ENCODE measurements at places on chromosomes 7 and 10.

DNA sequence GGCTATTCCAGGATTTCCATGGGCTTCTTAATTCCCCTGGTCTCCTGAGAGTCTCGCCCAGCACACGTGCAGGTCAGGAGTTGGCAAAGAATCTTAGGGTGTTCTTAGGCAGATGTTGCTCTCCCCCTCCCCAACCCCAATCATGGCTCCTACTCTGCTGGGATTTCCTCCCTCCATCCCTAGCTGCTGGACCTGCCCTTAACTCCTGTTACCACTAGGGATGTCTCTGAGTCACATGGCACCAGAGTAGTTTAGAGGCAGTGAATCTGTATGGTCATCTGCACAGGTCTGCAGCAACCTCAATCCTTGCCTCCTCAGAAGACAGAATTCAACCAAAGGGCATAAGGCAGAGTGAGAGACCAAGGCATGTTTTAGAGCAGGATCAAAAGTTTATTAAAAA lies 51.8 kb upstream of the CHST3 start:
- DNase-seq: no peak

GRCh38 chr10:4546500-4546899 lies 279.5 kb upstream of the AKR1E2 start:
- DNase-seq: no peak

DNA sequence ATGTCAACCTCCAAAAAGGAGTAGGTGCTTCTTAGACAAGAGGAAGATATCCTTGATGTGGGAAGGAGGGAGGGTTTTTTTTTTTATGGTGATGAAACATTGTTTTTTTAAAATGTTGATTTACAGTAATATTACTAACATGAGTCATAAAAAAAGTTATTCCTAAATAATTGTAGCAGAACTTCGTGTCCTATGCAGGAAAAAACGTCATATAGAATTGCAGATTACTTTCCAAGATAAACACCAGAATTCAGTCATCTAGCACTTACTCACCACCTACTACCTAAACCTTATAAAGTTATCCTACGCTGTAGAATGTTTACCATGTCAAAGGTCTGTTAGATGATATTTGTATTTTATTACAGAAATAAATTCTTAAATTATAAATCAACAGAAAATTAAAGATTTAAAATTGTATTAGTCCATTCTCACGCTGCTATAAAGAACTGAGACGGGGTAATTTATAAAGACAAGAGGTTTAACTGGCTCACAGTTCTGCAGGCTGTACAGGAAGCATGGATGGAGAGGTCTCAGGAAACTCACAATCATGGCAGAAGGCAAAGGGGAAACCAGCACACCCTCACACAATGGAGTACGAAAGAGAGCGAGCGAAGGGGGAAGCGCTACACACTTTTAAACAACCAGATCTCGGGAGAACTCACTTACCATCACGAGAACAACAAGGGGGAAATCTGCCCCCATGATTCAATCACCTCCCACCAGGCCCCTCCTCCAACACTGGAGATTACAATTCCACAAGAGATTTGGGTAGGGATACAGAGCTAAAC lies 105.2 kb upstream of the NEBL start:
- no peak for DNase-seq

- DNase-seq: peak; percentile 6
Observed at GRCh38 chr7:69211739-69212138, 386.5 kb upstream of the AUTS2 start.

GRCh38 chr7:17706734-17707133 lies 233.6 kb downstream of the SNX13 start:
- peak; percentile 25 for DNase-seq

DNA sequence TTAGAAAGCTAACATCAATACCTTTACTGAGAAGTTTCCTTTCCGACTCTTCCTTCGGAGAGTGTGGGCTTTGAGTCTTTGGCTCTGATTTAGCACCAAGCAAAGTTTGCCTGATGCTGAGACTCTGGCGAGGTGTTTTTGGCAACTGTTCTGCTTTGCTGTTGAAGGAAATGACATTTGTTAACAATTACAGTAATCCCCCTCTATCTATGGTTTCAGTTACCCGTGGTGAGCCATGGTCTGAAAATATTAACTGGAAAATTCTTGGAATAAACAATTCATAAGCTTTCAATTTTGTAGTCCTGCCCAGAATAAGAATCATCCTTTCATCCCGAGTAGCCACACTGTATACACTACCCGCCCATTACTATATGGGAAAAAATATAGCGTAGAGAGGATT lies 126.3 kb downstream of the ARHGAP21 start:
- DNase-seq: no peak

DNA sequence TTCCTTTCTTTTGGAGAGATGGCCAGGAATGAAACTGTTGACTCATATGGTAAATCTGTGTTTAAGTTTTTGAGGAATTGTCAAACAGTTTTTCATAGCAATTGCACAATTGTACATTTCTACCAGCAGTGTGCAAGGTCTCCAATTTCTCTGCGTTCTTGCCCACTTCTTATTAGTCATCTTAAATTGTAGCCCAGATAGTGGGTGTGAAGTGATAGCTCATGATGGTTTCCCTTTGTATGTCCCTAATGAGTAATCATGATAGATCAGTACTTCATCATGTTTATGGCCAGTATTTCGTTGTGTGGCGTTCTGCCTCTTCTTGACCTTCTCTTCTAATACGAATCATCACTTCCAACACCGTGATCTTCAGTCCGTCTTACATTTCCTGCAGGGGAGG lies 136.3 kb downstream of the DOCK1 start:
- no peak for DNase-seq

GRCh38 chr10:7945034-7945433 lies 109.5 kb upstream of the GATA3 start:
- no peak for DNase-seq

GRCh38 chr7:80037689-80038088 lies 96.9 kb upstream of the GNAI1 start:
- DNase-seq: no peak

DNA sequence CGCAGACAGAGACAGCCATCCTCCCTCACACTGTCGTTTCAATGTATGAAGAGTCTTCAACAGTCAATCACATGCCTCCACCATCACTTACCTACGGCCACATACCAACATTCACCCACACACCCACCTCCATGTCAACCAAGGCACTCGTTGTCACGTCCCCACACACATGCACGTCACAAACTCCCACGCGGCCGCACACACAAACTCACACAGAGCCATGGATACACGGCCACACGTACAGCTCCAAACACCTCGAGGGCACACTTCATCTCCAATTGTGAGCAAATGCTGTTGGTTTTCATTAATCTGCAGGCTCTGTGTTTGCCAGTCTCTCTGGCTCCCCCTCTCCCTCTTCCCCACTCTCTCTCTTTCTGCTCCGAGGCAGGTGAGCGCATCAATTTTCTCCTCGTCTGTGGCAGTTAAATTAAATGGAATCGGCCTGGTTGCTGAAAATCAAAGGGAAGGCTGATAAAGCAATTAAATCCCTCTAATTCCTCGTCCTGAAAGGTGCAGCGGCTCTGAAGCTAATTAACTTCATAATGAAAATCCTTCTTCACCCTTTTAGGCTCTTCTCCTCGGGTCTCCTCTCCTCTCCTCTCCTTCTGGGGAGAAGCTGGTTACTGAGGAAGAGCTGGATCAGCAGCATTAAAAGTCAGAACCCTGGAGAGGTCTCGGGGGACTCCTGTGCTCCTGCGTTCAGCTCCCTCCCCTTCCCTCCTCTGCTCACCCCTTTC lies 53.8 kb upstream of the SLF2 start:
- DNase-seq: no peak

DNA sequence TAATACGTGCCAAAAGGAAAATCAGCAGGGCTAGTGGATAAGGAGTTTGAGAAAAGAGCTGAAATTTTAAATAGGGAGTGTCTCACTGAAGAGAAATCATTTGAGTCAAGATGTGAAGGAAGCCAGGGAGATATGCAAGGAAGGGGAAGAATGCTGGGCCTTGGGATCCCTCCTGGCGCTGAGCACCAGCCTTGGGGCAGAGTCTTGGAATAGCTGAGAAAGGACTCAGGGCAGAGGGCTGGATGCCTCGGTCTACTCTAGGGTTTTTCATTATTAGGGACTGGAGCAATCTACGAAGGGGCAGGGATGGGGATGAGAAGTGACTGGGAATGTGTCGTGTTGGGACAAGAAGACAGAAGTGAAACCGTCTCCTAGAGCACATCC lies 484 bp downstream of the ZWINT start:
- DNase-seq: no peak

- no peak for DNase-seq
Observed at GRCh38 chr7:76383089-76383944, 24.5 kb upstream of the YWHAG start.

DNA sequence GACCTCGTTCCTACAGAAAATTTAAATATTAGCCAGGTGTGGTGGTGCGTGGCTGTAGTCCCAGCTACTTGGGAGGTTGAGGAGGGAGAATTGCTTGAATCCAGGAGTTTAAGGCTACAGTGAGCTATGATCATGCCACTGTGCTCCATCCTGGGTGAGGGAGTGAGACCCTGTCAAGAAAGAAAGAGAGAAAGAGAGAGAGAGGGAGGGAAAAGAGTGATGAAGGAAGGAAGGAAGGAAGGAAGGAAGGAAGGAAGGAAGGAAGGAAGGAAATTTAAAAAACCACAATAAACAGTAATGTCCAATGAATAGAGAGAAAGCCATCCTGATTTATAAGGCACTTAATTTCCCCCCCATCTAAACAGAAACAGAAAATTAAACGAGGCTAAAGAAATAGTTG lies 9.4 kb downstream of the MYPN start:
- DNase-seq: no peak

- no peak for DNase-seq
Observed at GRCh38 chr10:21260066-21260465, 265.4 kb downstream of the SKIDA1 start.

- no peak for DNase-seq
Observed at GRCh38 chr7:157867685-157868305, 531.0 kb downstream of the DNAJB6 start.

DNA sequence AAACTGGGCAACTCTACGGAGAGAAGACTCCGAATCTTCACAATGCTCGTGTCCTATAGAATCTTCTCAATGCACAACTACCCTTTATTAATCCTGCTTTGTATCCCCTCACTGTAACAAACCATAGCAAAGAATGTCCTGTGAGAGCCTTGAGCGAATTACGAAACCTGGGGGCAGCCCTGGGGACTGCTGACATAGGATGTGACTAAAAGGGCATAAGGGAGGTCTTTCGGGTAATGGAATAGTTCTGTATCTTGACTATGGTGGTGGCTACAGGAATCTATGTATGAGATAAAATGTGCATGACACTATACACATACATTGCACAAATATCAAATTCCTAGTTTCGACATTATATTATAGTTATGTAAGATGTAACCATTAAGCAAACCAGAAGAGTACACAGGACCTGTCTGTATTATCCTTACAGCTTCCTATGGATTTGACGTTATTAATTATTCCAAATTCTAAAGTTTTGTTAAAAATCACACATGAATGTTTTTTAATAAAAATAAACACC lies 162.5 kb upstream of the KCTD7 start:
- no peak for DNase-seq

DNA sequence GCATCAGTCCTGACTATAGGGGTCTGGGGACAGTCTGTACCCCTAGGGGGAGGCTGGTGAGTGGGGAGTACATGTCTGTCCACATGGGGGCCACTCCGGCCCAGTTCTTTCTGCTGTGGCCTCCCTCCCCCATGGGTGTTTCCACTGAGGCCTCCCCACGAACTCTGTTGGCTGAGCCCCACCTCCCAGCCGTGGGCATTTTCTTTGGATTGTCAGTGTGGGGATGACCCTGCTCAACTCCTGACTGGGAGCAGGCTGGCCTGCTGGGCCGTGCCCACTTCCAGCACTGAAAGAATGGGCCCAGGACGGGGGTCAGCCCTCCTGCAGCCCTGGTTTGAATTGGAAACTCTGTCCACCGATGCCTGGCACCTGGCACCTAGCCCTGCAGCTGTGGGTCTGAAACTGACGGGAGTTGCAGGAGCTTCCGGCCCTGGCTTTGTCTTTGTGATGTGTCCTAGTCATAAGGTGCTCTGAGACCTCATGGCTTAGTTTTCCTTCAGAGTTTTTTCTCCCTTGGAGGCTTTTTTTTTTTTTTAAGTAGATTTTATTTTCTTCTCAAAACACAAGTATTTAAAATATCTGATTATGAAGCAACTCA lies 46.5 kb downstream of the LHPP start:
- DNase-seq: no peak

- DNase-seq: no peak
Observed at GRCh38 chr10:12042409-12042796, 206 bp downstream of the UPF2 start.

DNA sequence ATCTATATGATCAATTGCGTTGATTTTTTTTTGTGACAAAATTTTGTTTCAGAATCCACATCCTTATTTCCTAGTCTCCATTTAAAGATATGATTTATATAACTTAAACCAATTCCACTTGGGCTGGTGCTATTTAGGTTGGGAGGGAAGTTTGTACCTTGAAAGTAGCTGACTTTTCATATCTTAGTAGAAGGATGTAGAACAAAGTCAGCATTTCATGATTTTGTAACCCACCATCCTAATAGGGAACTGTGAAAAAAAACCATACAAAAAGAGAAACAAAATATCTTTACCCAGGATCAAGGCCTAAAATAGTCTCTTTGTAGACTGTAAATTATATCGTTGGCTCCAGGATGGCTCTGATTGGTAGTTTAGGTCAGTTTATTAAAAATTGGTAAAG lies 8.3 kb downstream of the HECTD2 start:
- no peak for DNase-seq

DNA sequence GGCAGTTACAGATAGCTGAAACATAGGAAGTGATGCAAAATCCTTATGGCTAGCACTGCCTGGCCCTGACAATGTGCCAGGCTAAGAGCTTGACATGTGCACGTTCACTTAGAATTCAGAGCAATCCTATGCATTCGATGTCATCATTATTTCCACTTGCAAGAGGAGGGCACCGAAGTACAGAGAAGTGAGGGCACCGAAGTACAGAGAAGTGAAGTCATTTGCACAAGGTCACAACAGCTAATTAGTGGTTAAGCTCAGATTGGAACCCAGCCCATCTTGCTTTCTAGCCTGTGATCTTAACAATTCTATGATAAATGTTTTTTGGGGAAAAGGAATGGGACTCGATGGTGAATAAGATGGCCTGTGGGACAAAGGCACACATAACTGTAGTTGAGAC lies 73.4 kb downstream of the ARHGAP22 start:
- DNase-seq: no peak

DNA sequence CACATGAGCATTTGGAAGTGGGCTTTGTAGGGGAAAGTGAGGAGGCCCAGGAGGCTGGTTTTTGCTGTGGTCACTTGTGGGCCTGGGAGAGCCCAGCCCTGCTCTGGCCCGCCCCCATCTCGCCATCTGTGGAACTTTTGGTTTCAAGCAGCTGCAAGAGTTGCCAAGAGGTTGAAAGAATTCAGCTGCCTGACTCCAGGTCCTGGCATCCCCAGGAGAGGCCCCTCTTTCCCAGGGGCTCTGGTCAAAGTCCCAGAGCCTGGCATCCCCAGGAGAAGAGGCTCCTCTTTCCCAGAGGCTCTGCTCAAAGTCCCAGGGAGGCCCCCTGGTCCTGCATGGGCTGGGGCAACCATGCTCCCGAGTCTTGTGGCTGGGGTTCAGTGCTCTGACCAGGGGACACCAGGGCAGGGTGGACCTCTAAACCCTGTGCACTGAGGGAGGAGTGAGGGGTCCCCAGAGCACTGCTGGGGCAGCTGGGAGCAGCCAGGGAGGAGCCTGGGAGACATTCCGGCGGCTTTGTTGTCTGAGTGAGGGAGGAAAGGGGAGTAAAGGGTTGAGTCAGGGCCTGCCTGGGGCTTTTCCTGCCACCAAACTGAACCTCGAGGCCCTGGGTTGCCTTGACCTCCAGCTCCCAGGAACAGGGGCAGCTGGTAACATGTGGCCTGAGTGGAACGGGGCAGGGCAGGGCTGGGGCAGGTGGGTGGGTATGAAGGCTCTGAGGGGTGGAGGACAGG lies 27.7 kb upstream of the CSGALNACT2 start:
- DNase-seq: no peak

- no peak for DNase-seq
Observed at GRCh38 chr10:98323221-98324164, 55.5 kb upstream of the LOXL4 start.
